ENCODE measurements at places on chromosomes 7 and 10. TPM values are rescaled to one million over a fixed set of nuclear protein-coding genes. Genes with fewer than 3 reads are reported as not detected.

LRRD1 gene
- total RNA-seq: not detected

DNA sequence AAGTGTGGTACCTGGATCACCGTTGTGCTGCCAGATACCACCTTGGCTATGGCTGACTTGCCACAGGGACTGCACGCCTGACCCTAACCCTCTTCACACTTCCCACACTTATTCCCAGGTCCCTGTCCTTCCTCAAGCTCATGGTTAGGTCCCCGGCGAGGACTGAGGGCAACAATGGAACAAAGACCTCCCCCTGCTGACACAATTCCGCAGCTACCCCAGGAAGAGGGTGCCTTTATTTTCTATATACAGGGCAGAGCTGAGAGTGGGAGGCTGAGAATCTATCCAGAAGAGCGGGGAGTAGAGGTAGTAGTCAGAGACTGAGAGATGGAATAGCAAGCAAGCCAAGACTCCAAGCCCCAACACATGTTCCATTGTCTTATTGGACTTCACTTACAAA is 118.1 kb upstream of the SEM1 start:
- no peak for DNase-seq

SLC29A4 gene
- total RNA-seq: 0.24 TPM

DNA sequence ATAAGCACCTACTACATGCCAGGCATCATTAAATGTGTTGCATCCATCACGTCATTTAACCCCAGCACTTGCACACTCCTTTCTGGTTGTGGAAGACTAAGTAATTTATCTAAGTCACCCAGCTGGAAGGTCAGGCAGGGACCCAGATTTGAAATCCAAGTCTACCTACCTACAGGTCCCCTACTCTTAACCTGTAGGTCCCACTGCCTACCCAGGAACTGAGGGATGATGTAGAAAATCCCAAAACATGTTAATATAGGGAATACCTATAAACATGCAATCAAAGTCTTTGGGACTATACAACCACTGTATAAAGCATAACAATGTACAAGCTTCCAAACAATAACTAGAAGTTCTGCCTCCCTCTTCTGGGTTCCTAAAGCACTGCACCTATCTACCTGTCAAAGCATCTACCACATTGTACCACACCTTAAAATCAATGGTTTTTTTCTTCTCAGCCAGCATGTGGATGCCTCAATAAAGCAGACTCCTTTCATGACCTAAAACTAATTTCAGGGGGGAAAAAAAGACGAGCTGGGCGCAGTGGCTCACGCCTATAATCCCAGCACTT is 5.6 kb downstream of the IL6 start:
- DNase-seq: no peak

ADAM12 gene
- not detected for total RNA-seq

DNA sequence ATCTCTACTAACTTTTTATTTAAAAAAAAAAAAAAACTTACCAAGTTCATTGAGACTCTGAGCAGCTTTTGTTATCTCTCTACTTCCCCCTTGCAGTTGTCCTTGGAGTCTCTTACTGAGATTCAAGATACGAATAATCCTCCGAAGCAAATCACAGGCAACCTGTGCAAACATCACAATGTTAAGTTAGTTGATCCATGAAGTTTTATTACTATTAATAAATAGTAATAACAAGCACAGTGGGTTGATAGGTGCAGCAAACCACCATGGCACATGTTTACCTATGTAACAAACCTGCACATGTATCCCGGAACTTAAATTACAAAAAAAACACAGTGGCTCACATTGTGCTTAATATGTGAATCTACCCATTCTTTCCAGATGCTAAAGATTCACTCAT is 36.5 kb downstream of the COG5 start:
- no peak for DNase-seq

GRCh38 chr7:75991531-75992082 is 2.8 kb downstream of the TMEM120A start:
- no peak for DNase-seq

ADRA2A gene
- not detected for total RNA-seq

DNA sequence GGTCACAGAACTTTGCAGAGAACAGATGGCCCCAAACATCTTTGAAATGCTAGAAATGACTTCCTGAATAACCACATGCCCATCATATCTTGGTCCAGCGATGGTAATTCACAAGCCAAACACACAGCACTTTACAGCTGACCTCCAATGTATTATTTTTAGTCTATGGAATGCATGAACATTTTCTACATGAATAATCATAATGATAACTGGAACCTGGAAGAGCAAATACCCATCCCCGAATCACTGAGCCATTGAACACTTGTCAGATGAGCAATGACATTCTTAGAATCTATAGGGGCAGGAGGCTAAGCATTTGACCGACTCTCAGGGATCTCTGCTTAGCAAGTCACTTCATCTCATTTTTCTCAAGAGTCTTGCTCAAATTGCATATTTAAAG is 167.3 kb downstream of the CREB5 start:
- no peak for DNase-seq

GRCh38 chr7:159179241-159179640 is 34.6 kb upstream of the VIPR2 start:
- DNase-seq: no peak

- DNase-seq: no peak
Observed at GRCh38 chr10:70404787-70405036, 767 bp downstream of the EIF4EBP2 start.

DNA sequence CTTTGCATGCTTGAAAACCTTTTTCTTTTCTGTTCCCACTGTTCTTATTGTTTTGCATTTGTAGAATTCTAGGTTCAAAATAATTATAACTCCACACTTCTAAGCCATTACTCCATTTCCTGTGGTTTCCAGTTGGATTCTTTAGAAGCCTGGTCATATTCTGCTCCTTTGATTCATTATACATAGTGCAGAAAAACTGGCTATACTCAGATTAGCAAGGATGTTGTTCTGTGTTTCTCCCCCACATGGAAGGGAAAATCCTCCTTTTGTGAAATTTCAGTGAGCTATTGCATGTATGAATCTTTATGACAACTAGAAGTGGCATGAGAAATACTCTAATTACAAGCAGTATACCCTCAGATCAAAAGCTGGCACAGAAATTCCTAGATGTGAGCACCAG is 79.5 kb downstream of the SLC13A1 start:
- DNase-seq: no peak

RTKN2 gene
- 5.4 TPM for total RNA-seq

GRCh38 chr10:6048281-6049030 is 13.7 kb downstream of the IL2RA start:
- DNase-seq: peak; percentile 3

GRCh38 chr10:129689671-129690071 is 222.6 kb downstream of the MGMT start:
- no peak for DNase-seq

GRCh38 chr10:69636626-69637605 is 6.9 kb downstream of the FAM241B start:
- DNase-seq: peak; percentile 52

Data from activated naive CD4-positive, alpha-beta T cell treated with anti-CD3 and anti-CD28 coated beads for 36 hours (primary cell).